CD4-positive, alpha-beta T cell treated with Interleukin-4 for 4 hours (primary cell): ENCODE measurements at places on chromosomes 11 and 22.

DNA sequence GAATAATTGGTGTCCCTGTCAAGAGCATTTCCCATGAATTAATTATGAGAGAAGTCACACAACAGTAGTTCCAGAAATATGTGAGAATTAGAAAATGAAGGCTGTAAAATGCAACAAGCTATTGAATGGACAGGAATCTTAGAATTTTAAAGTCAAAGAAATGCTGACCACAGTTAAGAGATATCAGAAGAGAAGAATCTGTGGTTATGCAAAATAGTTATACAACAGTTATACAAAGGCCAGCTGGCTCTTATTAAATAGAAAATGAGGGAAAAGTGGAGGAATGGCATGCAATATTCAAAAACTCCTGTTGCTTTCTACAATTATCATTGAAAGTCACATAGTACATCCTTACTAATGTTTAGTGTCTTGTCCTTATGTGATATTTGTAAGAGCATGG, 27.4 kb downstream of the CASP12 start:
- DNase-seq: no peak

- peak; percentile 43 for DNase-seq
Measured at GRCh38 chr11:119218141-119218878, 12.2 kb downstream of the CBL start.

- DNase-seq: no peak
Measured at GRCh38 chr22:27877501-27877900, 41.6 kb downstream of the PITPNB start.

DNA sequence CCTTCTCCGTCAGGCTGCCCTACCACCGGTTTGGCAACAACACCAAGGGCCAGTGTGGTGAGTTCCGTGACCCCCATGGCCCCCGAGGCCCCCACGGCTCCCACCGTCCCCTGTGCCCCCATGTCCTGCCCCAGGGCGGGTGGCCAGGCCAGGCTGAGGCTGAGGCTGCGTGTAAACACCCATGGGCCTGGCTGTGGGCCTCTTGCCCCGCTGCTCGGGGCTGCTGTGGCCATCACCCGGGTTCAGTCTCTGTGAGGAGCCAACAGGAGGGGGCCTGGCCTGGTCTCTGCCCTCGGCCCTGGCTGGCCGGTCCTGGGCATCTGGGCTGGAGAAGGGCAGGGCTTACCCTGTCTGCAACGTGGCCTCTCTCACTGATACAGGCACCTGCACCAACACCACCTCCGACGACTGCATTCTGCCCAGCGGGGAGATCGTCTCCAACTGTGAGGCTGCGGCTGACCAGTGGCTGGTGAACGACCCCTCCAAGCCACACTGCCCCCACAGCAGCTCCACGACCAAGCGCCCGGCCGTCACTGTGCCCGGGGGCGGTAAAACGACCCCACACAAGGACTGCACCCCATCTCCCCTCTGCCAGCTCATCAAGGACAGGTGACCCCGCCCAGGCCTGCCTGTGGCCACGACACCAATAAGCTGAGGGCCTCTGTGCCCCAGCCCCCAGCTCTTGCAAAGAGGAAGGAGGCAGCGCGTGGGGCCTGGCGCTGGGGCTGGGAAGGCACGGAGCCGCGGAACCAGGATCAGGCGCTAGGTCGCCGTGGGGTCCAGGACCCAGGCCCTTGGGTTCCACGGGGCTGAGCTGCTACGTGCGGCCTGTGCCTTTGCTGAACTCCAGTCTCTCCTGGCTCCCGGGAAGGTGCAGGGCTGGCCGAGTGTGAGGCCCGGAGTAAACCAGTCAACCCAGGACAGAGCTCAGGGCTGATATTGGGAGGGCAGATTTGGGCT, 29.0 kb downstream of the MUC2 start:
- no peak for DNase-seq

DNA sequence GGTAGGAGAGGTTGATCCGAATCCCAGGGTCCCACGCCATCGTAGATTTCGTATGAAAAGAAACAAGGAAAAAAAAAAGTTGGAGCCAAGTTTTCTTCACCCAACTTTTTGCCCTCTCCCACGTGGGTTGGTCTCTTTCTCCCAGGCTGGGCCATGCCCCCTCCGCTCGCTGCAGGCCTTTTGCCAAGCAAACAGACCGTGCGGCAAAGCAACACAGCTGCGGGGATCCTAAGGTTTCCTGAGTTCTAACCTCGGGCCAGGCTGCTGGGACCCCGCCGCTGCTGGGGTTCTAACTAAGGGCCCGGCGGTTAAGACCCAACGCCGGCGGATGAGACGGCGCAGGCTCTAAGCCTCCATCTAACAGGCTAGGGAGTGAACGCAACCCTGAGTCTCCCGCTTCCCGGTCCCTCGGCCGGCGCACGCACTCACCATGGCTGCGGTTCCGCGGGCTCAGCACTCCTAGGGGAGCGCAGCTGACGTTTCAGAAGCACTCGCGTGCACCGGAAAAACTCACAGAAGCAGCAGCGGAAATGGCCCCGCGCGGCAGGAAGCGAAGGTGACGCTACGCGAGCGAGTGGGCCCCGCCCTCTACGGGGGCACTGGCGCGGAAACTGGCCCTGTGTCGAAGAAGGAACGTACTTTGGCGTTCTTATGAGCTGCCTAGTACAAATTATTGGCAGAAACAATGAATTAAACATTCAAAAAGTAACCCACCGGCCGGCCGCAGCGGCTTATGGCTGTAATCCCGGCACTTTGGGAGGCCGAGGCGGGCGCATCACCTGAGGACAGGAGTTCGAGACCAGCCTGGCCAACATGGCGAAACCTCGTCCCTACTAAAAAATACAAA, at the start of gene SNU13:
Gene SNU13, minus strand, starts transcription at position 503 of the 847 bp plus-strand sequence. Its CDS starts 71 bp downstream, at position 432.
- DNase-seq: peak; percentile 89

- no peak for DNase-seq
Measured at GRCh38 chr11:122122179-122122578, 6.2 kb upstream of the BLID start.

GRCh38 chr11:1927848-1928469, 8.5 kb downstream of the TNNT3 start:
- DNase-seq: no peak

DNA sequence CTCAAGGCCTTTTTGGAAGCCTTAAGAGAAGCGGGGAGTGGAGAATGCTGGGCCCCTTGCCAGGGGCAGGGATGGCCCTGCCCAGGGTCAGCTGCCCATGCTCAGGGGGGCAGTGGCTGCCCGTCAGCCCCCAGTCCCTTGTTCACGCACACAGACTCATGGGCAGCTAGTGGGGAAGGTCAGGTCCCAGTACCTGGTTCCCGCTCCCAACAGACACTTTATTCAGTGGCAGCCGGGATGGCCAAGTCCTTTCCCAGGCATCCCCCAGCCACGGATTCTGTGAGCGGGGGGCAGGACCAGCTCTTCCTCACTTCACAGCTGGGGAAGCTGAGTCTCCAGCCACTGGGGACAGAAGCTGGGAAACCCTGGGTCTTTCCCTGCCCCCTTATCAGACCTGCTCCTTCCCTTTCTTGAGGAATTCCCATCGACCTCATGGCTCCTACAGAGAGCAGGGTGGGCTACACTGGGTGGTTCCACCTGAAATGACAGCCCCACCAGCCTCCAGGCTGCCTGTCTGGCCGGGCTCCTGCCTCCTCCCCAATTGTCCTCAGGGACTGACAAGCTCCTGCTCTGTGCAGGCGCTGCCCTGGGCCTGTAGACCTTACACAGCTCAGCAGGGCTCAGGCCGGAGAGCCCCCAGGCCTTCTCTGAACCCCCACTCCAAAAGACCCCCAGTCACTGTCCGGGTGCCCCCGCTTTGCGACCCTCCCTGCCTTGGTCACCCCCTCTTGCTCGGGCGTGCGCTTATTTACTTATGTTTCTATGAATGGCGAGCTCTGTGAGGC, 61.0 kb upstream of the FGF3 start:
- DNase-seq: no peak

DNA sequence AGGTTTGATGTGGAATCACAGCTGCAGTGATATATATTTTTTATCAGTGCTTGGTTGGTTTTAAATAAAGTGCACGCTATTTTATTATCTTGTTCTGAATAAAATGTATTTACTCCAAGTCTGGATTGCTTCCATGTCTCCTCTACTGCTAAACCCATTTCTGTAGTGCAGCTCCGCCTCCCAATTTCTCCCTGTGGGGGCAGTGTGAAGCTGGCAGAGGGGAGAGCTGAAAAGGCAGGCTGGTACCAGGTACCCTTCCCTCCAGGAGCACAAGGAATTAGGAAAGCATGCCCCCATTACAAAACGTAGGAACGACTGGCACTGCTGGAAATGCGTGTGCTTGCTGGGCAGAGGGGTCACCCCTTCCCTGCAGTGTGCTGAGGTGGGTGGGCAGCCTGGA, 934 bp upstream of the TMEM132A start:
- DNase-seq: no peak

- peak; percentile 21 for DNase-seq
Measured at GRCh38 chr11:76598426-76598839, 72.1 kb downstream of the LRRC32 start.

DNA sequence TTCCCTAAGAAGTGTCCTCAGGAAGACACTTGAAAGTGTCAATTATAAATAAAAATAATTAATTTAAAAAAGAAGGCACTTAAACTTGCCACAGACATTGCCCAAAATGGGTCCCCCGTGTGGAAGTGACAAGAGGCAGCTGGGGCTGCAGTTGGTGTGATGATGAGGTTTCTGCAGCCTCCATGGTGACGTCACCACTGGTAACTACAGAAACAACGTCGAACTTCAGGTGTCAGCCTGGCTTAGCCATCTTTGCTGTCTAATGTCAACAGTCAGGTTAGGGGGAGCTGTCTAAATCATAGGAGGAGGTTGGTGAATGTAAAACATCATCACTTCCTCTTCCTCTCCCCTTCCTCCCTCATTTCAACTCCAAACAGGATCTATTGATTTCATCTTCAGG, 328.6 kb downstream of the MN1 start:
- no peak for DNase-seq

DNA sequence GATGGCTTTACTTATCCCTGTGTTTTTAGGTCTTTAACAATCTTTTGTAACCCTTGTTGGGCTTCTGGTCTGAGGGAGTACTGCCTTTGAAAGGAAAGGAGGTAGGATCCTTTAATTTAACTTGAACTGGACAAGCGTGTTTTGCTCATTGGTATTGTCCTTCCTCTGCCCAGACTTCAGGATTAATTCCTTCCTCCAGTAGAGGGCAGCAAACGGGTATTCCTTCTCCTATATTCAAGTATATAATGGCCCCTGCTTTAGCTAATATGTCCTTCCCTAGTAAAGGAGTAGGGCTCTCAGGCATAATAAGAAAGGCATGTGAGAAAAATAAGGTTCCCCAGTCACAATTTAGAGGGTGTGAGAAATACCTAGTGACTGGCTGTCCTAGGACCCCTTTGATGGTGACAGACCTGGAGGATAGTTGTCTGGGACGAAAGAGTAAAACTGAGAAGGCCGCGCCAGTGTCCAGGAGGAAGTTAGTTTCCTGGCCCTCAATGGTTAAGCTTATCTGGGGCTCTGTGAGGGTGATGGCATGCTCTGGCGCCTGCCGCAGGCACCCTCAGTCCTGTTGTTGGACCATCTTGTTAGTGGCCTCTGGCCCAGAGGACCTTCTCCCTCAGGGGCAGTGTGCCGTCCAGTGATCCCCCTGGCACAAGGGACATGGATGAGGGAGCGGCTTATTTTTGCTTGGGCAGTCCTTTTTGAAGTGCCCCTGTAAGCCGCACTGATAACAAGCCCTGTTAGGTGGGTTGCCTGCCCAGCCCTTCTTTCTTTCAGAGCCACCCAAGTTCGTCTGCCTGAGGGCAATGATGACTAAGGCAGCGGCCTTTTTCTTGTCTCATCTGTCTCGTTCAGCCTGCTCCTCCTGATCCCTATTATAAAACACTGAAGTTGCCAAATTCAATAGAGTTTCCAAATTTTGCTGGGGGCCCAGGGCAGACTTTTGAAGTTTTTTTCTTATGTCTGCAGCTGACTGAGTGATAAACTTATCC, 51.8 kb downstream of the C11orf71 start:
- DNase-seq: peak; percentile 47

GRCh38 chr11:94861306-94861845, 93.2 kb downstream of the AMOTL1 start:
- DNase-seq: no peak

GRCh38 chr11:103380031-103380430, 270.8 kb downstream of the DYNC2H1 start:
- no peak for DNase-seq

- no peak for DNase-seq
Measured at GRCh38 chr11:92236856-92237255, 12.2 kb downstream of the FAT3 start.

DNA sequence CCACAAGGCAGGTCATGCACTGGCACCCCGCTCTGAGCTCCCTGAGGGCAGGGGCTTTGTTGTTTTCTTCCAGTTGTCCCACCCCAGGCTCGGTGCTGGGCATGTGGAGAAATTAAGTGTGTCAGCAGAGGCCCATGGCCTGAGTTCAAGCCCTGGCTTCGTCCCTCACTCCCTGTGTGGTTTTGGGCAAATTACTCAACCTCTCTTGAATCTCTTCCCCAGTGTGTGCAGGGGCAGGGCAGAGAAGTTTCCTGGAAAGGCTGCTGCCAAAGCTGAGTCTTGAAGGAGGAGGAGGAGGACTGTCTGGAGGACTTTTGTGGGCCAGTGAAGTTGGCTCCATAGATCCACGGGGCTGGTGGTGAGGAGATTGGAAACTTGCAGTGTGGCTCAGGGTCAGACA, 138.1 kb upstream of the E2F8 start:
- DNase-seq: no peak

DNA sequence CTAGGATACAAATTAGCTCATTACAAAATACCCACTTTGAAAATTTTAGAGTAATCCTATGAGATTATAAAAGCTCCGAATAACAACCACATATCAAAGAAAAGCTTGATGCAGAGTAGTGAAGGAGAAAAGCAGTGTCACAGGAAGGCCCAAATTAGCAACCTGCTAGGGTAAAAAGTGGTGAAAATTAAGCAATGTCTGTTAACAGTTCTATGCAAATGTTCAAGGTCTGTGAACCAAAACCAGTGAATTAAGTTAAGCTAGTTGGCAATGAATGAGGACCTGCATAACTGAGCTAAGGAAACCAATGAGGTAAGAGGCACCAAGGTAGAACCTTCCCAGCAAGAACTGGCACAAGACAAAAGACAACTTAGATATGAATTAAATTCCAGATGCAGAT, 29.6 kb downstream of the PRDM10 start:
- DNase-seq: no peak

DNA sequence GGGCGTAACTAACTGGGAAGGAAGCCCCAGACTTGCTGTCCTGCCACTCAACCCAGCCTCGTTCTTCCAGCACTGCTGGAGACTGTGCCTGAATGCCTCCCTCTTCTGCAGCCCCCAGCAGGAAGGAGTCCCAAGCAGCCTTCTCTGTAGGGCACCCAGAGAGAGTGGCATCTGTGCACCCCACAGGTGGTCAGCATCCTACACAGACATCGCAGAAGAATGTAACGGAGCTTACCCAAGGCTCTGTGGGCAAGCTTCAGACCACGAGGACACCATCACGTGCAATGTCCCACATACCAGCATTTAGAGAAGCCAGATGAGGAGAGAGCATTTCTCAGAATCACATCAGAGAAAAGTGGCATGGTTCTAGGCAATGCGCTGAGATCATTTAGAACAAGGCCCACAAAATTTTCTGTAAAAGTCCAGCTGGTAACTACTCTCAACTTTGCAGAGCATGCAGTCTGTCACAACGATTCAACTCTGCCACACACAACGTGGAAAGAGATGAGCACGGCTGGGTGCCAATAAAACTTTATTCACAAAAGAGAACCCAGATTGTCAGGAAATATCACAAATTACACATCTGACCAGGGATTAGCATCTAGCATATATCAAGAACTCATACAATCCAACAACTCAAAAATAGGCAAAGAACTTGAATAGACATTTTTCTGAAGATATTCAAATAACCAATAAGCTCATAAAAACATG, 33.4 kb downstream of the SHANK2 start:
- DNase-seq: no peak
